ENCODE measurements at places on chromosomes 16 and 17.

DNA sequence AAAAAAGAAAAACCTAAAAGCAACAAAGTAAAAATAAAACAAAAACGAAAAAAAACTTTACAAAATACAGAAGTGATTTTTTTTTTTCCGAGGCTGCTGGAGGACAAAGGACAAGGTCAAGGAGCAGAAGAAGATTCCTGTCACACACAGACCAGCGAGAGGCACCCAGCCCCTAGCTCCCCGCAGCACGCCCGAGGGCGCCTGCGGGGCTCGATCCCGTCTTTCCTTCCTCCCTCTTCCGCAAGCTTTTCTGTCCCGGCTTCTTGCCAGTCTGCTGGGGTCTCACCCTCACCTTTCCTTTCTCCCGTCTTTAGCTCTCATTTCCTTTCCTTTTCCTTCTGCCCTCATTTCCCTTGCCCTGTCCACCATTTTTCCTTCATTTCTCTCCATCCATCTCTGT lies 66.1 kb upstream of the DNAH17 start:
- H3K27me3 ChIP-seq = peaks cover 21% of the 10 kb centered on the region
- H3K4me1 ChIP-seq = peaks cover 30% of the 10 kb centered on the region
- H3K4me3 ChIP-seq = no peak overlapping the region
- no peak for DNase-seq
- H3K27ac ChIP-seq = no peak overlapping the region

DNA sequence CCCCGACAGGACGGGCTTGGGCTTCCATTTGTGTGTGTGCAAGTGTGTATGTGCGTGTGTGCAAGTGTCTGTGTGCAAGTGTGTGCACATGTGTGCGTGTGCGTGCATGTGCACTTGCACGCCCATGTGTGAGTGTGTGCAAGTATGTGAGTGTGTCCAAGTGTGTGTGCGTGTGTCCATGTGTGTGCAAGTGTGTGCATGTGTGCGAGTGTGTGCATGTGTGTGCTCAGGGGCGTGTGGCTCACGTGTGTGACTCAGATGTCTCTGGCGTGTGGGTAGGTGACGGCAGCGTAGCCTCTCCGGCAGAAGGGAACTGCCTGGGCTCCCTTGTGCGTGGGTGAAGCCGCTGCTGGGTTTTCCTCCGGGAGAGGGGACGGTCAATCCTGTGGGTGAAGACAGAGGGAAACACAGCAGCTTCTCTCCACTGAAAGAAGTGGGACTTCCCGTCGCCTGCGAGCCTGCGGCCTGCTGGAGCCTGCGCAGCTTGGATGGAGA lies 23.1 kb upstream of the ITGAX start:
- peaks cover 51% of the 10 kb centered on the region for H3K27me3 ChIP-seq
- no peak for DNase-seq
- peak overlapping the region; percentile 76 for H3K4me3 ChIP-seq

DNA sequence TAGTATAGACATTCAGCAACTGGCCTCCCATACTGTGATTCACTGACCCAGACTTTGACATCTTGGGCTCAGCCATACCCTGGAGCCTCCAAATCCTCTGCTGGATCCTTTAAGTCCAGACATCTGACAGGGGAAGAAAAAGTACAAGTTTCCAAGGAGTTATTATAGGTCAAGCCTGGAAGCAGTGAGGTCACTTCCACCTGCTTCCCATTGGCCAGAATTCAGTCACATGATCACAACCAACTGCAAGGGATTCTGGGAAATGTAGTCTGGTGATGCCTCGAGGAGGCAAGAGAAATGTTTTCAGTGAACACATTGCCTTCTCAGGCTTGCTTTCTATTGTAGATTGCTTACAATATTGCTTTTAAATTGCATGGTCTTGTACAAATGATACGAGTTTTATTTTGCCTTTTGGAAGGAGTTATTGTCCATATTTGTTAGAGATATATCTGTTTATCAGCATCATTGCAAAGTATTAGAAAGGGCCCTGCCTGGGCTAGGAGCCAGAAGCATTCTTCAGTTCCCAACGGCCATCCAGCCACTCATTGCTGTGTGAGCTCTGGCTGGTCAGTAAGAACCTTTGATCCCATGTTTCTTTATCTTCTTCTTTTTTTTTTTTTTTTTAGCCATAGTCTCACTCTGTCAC lies 696.9 kb downstream of the WWOX start:
- H3K4me1 ChIP-seq = peaks cover 5% of the 10 kb centered on the region
- no peak overlapping the region for H3K4me3 ChIP-seq
- no peaks in the 10 kb centered on the region for H3K36me3 ChIP-seq
- DNase-seq = peak; percentile 24
- H3K27ac ChIP-seq = no peak overlapping the region

GRCh38 chr16:11635113-11635652 lies 33.1 kb upstream of the SNN start:
- no peak for DNase-seq
- H3K27ac ChIP-seq = no peak overlapping the region
- H3K4me3 ChIP-seq = no peak overlapping the region
- H3K36me3 ChIP-seq = no peaks in the 10 kb centered on the region
- H3K4me1 ChIP-seq = peaks cover 14% of the 10 kb centered on the region

- peaks cover 21% of the 10 kb centered on the region for H3K4me1 ChIP-seq
- peak; percentile 64 for DNase-seq
- no peaks in the 10 kb centered on the region for H3K27me3 ChIP-seq
- no peaks in the 10 kb centered on the region for H3K36me3 ChIP-seq
- peak overlapping the region; percentile 16 for H3K27ac ChIP-seq
- no peak overlapping the region for H3K4me3 ChIP-seq
Observed at GRCh38 chr16:48231727-48232492, 12.2 kb upstream of the LONP2 start.

GRCh38 chr17:73465953-73466230 lies 154.1 kb upstream of the CDC42EP4 start:
- H3K4me3 ChIP-seq = no peak overlapping the region
- H3K4me1 ChIP-seq = no peaks in the 10 kb centered on the region
- no peak for DNase-seq
- no peaks in the 10 kb centered on the region for H3K36me3 ChIP-seq
- H3K27me3 ChIP-seq = peaks cover 13% of the 10 kb centered on the region

GRCh38 chr17:29162082-29162908 lies 17.9 kb downstream of the MYO18A start:
- H3K4me3 ChIP-seq = no peak overlapping the region
- no peaks in the 10 kb centered on the region for H3K27me3 ChIP-seq
- H3K36me3 ChIP-seq = no peaks in the 10 kb centered on the region
- no peak for DNase-seq
- peaks cover 21% of the 10 kb centered on the region for H3K4me1 ChIP-seq
- H3K27ac ChIP-seq = no peak overlapping the region

GRCh38 chr16:67968400-67969253 lies at the start of gene SLC12A4:
Gene SLC12A4 (minus strand): TSS chr16:67968637. CDS start chr16:67968553, 84 bp downstream.
- H3K4me1 ChIP-seq = peaks cover 33% of the 10 kb centered on the region
- peak within 1 kb of the TSS; percentile 93 for H3K27ac ChIP-seq
- H3K27me3 ChIP-seq = peaks cover 23% of the 10 kb centered on the region
- H3K36me3 ChIP-seq = no peaks in the 10 kb centered on the region
- peak; percentile 92 for DNase-seq
